ENCODE measurements at places on chromosomes 12 and 14.

GRCh38 chr14:106417224-106418049 lies 891.1 kb downstream of the TMEM121 start:
- DNase-seq: no peak

- peak; percentile 38 for DNase-seq
Measured at GRCh38 chr12:2891240-2892053, 756 bp downstream of the TULP3 start.

- no peak for DNase-seq
Measured at GRCh38 chr12:120041386-120042231, 52.6 kb downstream of the BICDL1 start.

- DNase-seq: no peak
Measured at GRCh38 chr12:127363392-127363791, 903.6 kb upstream of the TMEM132C start.

GRCh38 chr12:112781767-112782166 lies 9.8 kb upstream of the RPH3A start:
- no peak for DNase-seq

- no peak for DNase-seq
Measured at GRCh38 chr12:50110762-50111351, 1.2 kb upstream of the COX14 start.

DNA sequence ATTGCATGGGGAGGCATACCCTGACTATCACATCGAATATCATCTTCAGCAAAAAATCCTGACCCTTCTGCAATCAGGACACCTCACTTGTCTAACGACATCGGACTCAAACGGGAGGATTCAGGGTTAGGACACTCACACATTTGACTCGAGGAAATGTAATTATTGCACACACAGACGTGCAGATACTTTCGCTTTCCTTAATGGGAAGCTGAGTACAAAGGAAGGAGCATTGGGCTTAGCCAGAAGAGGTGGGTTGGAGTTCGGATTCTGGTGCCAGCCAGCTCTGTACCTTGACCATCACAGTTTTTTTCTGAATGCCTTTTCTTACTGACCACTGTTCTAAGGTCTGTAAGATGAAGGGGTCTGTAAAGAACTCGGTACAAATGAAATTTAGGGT lies 260.4 kb downstream of the GALC start:
- DNase-seq: no peak

- no peak for DNase-seq
Measured at GRCh38 chr14:74941676-74942097, 13.7 kb downstream of the PGF start.

- DNase-seq: no peak
Measured at GRCh38 chr12:76644950-76645349, 85.4 kb upstream of the OSBPL8 start.

GRCh38 chr14:65200454-65200853 lies 98.1 kb upstream of the MAX start:
- DNase-seq: peak; percentile 46

- no peak for DNase-seq
Measured at GRCh38 chr14:100989924-100990323, 86.4 kb upstream of the RTL1 start.

GRCh38 chr14:61638595-61639387 lies 56.5 kb upstream of the HIF1A start:
- no peak for DNase-seq

GRCh38 chr12:49809906-49810389 lies 18.3 kb downstream of the NCKAP5L start:
- DNase-seq: no peak

DNA sequence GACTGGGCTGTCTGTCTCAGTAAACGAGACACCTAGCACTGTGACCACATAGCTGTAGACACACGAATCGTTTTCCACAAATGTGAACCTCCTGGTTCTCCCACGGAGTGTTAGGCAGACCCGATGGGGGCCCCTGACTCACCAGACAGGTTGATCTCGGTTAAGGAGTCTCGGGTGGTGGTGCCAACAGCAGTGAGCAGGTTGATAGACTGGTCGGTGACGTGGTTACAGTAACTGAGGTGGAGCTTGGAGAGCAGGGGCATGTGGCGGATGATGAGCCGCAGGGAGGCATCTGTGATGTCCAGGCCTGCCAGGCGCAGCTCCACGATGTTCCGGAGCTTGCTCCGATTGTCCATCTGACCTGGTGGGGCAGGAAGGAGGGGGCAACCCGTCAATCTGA lies 39.8 kb downstream of the RNF34 start:
- DNase-seq: no peak

DNA sequence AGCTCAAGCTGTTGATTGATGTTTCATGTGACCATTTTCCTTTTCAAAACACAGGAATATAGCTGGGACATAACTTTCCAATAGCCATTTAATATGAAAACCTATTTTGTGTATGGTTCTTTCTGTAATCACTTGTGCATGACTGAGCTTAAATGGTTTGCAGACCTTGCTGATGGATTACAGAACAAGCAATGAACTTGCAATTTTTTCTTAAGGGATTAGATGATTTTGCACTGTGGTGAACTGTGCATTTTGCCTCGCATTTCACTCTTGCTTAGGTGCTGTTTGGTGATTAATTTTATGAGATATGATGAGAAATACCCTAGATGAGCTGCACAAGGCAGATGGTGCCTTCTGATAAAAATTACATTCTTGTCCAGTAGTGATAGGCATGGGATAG lies 419.0 kb upstream of the FBXO33 start:
- no peak for DNase-seq

DNA sequence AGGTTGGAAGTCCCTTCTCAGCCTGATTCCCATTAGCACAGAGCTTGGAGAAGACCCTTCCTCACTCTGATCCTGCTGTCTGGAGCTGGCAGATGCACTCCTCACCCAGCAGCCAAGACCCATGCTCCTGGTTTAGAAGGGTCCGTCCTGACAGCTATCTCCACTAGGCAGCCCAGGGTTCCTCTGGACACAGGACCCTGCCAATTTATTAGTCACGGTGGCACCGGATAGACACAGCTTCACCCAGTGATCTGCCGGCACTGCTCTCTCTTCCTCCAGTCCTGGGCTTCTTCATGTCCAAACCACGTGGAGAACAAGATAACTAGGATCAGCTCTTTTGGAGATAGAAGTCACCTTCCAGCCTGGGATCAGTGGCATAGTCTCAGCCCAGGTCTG lies 26.2 kb upstream of the TCL1B start:
- DNase-seq: no peak

DNA sequence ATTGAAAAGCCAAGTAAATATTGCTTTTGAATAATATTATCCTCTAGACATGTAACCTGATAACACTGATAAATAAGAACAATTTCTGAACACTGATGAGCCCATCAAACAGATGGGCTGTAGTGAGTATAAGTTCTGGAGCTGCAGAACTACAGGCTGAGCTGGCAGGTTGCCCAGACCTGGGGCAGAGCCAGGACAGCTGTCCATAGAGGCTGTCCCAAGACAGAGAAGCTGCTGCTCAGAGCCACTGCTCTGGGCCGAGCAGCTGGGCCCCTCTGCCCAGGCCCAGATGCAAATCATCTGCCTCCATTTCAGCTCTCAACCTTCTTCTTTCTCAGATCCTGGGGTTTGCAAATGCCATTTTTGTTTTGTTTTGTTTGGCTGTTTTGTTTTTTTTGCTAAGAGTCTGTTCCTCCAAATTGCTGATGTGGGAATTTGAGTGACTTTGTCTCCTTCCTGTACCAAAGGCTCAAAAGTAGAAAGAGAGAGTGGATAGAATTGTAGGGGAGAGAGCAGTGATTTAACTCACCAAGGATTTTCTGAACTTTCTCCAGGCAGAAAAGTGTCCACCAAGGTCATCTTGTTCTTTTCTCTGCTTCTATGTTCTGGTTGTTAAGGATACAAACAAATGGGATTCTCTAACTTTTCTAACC lies 4.0 kb upstream of the TESPA1 start:
- peak; percentile 83 for DNase-seq

DNA sequence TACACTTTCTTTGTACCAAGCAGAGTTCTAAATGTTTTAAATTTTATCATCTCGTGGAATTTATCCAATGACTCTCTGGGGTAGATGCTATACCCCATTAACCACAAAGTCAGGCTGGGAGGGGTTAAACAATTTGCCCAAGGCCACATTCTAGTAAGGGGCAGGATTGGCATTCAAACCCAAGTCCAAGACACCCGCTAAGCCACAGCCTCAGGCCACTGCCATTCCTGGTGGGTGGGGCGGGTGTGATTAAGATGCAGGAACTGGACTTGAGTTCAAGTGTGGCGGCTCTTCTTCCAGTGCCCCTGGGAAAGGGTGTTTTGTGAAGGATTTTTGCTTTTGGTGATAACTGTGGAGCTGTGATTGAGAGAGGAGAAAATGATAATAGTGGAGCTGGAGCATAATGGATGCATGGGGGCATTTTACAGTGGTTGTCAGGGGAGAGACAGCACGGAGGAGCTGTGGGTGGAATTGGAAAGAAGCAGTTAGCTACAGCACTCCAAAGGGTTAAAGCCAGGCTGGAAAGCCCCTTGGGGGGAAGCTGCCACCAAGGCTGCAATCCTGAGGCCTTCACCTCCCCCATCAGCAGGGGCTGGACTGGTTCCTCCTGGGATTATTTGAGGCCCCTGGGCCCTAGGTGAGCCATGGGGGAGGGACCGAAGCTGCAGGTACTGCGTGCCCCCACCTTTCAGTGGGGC lies 1.0 kb upstream of the VRTN start:
- DNase-seq: no peak

- no peak for DNase-seq
Measured at GRCh38 chr12:86134561-86134960, 121.6 kb downstream of the MGAT4C start.

- DNase-seq: no peak
Measured at GRCh38 chr12:1796515-1797010, 23.8 kb upstream of the LRTM2 start.

GRCh38 chr14:101411779-101412178 lies 149.5 kb upstream of the DIO3 start:
- DNase-seq: no peak

- DNase-seq: no peak
Measured at GRCh38 chr14:49982082-49982481, 89.2 kb downstream of the ARF6 start.

DNA sequence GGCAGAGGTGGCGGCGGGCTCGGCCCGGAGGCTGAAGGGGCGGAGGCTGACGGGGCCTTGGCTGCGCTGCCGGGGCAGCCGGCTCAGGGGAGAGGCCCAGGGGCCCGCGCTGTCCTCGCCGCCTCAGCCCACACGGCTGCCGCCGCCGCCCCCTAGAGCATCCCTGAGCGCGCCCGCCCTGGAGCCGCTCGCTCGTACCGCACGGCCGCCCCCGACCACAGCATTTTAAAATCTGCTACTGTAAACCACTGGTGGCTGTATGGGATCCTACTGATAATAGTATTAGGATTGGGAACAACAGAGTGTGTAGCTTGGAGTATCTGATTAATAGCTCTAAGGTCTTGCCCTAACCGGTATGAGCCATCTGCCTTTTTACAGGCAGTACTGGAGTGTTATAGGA lies 22.2 kb upstream of the EDDM3A start:
- no peak for DNase-seq

GRCh38 chr12:120583478-120584030 lies 2.4 kb upstream of the POP5 start:
- DNase-seq: peak; percentile 11

- no peak for DNase-seq
Measured at GRCh38 chr14:39267608-39268005, 33.9 kb downstream of the MIA2 start.

- no peak for DNase-seq
Measured at GRCh38 chr12:123389560-123390351, 5.8 kb downstream of the KMT5A start.

GRCh38 chr12:84033162-84033561 lies 879.4 kb downstream of the SLC6A15 start:
- DNase-seq: no peak

DNA sequence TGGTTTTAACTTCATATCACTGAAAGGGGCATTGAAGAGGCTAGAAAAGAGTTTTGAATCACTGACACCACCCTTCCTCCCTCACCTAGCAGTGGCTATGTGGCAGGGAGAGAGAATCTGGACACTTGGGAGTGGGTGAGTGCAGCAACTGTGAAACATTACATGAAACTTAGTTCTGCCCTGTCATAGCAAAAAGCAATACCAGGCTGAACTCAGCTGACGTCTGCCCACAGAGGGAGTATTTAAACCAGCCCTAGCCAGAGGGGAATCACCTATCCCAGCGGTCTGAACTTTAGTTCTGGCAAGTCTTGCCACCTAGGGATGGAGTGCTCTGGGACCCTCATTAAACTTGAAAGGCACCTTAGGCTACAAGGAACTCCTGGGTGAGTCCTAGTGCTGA lies 20.7 kb upstream of the UNC79 start:
- DNase-seq: no peak

DNA sequence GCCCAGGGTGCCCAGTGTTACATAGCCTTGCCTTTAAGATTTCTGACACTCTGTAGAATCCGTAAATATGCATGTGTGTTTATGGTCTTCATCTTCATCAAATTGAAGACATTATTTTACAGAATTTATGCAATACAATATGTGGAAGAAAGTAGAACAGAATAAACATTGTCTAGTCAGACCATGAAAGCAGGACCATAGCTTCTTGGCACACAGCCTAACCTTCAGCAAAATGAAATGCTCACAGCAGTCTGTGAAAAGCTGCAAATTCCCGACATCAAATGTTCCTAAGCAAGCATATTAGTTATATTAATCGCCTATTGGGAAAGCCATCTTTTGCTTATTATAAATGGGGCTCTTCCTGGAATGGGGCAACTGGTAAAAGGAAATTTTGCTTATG lies 111.3 kb upstream of the GARIN2 start:
- DNase-seq: no peak

- DNase-seq: peak; percentile 27
Measured at GRCh38 chr14:37824939-37825712, 229.7 kb downstream of the TTC6 start.

DNA sequence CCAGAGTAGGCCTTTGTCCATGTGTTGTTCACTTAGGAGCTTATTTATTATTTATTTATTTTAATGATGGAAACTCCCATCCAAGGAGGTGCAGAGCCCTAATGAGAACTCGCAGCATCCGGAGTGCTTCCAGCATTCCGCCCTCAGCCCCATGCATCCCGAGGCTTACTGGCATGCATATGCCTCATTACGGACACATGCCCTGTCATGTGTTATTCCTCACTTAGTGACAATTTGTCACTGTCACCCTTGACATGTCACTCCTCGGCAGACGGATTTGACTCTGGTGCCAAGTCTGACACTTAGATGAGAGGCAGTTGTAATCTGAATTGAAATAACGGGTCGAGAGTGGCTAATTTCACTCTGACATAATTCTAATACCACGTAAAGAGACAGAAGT lies 132.8 kb downstream of the VRK1 start:
- DNase-seq: peak; percentile 2

GRCh38 chr12:32734952-32735351 lies 20.7 kb downstream of the YARS2 start:
- no peak for DNase-seq

Measured in NCI-H446 treated with DMSO at 0.1 percent for 48 hours (cell line).